ENCODE measurements at places on chromosomes 6 and 20.

DNA sequence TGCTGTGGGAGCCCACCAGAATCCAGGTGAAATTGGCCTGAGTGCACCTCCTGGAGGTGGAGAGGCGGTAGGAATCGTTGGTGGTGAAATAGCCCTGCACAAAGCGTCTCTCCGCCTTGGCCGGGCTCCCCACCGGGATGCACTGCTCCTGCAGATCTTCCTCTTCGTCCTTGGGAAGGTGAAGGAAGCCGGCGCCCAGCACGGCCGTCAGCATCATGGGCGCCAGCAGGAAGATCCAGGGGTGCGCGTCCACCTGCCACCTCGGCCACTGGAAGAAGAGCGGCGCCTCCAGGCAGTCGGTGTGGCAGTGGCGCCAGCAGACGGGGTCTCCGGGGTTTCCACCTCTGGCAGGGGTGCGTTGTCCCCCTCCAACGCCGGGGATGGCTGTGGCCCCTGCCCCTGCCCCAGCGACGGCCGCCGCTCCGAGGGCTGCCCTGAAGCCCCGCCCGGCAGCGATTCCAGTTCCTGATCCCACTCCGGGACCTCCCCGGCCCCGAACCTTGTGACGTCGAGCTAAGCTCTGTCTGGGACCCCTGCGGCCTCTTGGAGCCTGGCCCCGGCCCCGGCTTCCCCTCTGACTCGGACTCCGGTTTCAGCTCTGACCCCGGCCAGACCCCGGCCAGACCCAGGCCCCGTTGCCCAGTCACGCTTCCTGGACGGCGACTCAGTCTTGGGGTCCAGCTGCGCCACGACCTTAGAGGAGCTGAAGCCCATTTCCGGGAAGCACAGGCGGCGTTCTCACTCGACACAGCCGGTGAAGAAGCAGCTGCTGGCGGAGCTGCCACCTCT is 91.9 kb downstream of the CD164 start:
- DNase-seq, result no peak

- peak; percentile 59 for DNase-seq
Observed at GRCh38 chr20:6765469-6766058, 1.9 kb upstream of the BMP2 start.

DNA sequence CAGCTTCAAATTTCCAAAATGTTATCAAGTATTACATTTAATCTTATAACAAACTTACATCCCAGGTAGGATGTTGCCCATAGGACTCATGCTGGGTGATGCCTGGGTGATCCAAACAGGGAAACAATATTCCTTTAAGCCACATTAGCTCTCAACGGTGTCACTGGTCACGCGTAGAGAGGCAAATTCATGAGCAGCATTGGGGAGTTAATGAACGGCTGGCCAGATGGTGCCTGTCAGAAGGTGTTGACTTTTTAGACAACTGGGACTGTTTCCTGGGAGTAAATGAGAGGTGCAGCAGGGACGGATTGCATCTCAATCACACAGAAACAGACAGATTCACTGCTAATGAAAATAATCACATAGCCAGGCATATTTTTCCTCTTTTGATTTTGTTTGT is 83.3 kb upstream of the ID4 start:
- no peak for DNase-seq

DNA sequence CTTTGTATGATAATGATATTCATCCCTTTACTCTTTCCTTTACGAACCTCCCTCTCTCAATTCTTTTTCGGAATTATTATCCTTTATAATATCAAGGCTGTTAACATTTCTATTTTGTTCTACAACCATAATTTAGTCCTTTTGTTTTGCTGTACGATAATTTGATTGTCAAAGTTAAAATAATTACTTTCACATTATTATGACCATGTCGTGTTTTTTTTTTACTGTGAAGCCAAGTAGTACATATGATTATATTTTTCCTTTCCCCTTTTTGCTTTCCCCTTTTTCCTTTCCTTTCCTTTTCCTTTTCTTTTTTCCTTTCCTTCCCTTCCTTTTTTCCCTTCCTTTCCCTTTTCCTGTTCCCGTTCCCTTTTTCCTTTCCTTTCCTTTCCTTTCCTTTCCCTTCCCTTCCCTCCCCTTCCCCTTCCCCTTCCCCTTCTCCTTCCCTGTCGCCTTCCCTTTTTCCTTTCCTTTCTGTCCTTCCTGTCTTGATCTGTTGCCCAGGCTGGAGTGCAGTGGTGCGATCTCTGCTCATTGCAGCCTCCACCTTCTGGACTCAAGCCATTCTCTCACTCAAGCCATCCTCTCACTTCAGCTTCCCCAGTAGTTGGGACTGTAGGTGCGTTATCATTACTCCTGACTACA is 19.5 kb downstream of the CD2AP start:
- no peak for DNase-seq

- DNase-seq, result no peak
Observed at GRCh38 chr20:15921930-15922329, 651.3 kb downstream of the KIF16B start.

DNA sequence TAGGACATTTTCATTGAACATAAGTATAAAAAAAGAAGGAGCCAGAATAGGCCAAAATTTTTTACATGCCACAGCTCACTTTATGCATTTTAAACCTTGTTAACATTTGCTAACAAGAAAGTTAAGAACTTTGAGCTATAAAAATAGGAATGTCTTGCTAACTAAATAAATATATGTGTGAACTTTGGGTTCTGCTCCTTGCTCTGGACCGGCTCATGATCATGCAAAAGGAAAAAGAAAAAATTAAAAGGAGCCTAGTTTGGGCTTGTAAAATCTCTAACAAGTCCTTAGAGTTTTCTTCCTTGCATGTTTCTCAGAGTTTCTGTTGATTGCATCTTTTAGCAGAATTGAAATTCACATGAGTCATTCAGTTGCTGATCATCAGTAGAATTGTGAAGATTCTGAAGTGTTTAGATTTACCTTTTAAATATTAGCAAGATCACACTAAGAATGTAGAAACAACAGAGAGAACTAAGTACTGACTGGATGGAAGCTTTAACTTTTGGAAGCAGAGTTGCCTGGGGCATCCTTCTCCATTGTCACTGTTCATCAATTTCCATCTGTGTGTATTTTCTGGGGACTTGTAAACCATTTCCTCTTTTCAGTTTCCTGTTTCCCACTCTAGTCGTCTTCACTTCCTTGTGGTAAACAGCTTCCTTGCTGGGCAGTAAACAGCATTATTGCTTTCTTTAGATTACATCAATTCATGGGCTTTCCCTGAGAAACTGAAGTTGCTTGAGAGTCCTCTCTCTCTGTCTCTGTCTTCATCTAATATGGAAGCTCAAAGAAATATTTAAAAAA is 458.4 kb upstream of the BTBD3 start:
- no peak for DNase-seq

DNA sequence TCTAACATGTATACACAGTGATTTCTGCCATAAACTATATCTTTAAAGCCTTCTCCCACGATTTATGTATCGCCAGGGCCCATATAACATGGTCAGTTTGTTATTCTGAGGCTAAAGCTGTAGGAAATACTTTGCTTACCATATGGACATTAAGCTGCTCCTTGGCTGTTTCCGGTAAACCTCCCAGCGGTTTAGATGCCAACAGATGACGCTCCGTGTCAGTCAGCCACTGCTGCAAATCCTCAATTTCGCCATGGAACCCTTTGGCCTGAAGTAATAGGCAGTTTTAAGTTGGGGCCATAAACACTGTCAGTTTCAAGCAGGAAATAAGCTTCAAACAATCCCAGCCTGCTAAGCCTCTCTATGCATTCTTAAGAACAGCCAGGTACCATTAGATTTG is 145.4 kb downstream of the DST start:
- DNase-seq, result no peak

GRCh38 chr20:21272279-21272678 is 30.9 kb upstream of the XRN2 start:
- no peak for DNase-seq

GRCh38 chr20:30611239-30611984 is 646.1 kb upstream of the DEFB115 start:
- DNase-seq, result no peak

DNA sequence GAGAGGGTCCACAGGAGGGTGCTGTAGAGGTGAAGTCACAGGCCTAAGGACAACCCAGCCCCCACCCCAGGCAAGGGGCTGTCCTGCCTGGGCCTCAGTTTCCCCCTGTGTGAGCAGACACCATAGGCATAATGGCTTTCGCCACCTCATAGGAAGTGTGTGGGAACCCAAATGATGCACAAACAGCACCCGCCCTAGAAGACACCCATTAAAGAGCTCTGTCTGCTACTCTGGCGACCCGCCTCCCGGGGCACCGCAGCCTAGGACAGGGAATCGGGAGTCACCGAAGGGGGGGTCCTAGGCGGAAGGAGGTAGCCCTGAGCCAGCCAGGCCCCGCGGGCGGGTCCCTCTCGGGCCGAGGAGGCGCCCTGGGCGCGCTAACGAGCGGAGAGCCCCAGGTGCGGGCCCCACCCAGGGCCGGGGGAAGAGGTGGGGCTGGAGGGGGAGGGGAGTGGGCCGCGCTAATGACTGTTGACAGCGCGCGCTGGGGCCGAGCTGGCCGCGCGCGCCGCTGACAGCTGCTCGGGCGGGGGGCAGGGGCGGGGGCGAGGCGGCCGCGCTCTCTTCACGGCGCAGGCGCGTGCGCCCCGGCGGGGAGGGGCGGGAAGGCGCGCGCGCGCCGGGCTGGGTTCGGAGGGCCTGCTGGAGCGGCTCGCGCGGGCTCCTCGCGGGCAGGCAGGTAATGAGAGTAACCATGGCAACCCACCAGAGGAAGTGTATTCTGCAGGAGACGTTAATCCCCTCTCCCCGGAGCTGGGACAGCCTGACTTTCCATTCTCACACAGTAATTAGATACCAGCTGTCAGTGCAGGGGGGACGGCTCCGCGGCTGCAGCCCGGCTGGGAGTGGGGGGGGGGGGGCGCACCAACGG is 48.9 kb downstream of the NOL4L start:
- no peak for DNase-seq

DNA sequence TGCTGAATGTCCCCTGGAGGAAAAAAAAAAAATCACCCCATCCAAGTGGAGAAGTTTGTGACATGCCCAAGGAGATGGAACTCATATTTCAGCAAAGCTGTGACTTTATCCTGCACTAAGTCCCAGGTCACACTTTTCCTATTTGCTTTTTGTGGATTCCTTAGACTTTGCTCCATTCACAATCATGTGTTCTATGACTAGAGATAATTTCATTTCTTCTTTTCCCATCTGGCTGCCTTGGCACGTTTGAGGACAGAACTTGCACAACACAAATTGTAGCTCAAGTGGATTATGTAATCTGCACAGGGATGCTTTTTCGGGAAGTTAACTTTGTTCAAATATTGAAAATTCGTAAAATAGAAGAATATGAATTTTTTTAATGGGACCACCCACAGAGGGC is 100.7 kb upstream of the PTPN1 start:
- DNase-seq, result no peak

DNA sequence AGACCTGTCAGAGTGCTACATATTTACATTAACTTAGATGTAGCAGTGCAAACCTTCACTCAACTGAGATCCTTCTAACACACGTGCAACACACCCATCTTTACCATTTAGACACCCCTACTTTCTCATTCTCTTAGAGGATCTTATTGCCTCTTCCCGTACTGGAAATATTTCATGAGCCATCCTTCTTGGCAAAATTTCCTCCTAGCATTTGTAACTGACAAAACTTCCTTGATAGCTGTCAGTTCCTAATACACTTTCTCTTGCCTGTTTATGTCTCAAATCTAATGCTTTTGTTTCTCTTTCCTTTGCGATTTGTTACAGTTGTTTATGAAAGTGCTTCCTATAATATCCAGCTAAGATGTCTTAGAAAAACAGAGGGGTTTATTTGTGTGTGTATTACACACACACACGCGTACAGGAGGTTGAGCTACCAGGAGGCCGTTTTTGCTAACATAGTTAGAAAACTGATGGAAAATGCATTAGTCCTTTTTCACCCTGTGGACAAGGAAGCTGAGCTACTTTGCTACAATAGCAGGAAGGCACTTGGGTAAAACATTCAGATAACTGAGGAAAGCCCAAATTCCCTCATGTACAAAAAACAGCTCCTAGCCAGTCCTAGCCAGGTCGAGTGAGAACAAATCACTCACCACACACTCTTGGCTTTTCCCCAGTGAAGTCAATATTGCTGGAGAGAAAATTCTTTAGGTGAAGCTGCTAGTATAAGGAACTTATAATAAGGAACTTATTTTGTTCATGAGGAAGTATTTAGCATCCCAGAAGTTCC is 153.6 kb downstream of the NFATC2 start:
- DNase-seq, result peak; percentile 13

DNA sequence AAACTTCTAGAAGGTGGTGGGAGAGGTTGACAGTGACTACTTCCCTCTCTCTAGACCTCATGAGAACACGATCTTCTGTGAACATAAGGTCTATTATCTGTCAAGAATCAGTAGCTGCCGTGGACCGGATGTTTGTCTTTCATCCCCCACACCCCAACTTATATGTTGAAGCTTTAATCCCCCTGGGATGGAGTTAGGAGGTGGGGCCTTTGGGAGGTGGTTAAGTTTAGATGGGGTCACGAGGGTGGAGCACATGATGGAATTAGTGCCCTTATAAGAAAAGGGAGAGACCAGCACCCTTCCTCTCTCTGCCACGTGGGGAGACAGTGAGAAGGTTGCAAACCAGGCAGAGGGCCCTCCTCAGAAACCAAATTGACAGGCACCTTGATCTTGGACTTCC is 409.1 kb downstream of the QKI start:
- no peak for DNase-seq

Data from mammary epithelial cell (primary cell).